ENCODE measurements at places on chromosomes 1 and 21. TPM values are rescaled to one million over a fixed set of nuclear protein-coding genes. Genes with fewer than 3 reads are reported as not detected.

SLAMF1 gene
- 0.27 TPM for total RNA-seq

HSPA6 gene
- total RNA-seq, result 9.5 TPM

CRYBG2 gene
- total RNA-seq, result 0.56 TPM

MTARC1 gene
- 4.6 TPM for total RNA-seq

PLEKHN1 gene
- total RNA-seq, result not detected

ELOVL1 gene
- total RNA-seq, result 15.9 TPM

SH2D5 gene
- 0.09 TPM for total RNA-seq

ANGPTL1 gene
- total RNA-seq, result 25.3 TPM

RSPH1 gene
- total RNA-seq, result 0.29 TPM

DNAJC6 gene
- 1.3 TPM for total RNA-seq

CDC7 gene
- total RNA-seq, result 0.46 TPM

MIXL1 gene
- not detected for total RNA-seq

LENEP gene
- not detected for total RNA-seq

CD2 gene
- total RNA-seq, result 0.42 TPM

Measured in psoas muscle (tissue), 8 donors.